ENCODE measurements at places on chromosomes 13 and 19. TPM values are rescaled to one million over a fixed set of nuclear protein-coding genes. Genes with fewer than 3 reads are reported as not detected.

Gene PSG2
- polyA plus RNA-seq, result not detected

Gene ZNF728
- not detected for polyA plus RNA-seq

Gene ZNF625
- polyA plus RNA-seq, result 0.24 TPM

Gene MISP
- polyA plus RNA-seq, result not detected

Gene KL
- polyA plus RNA-seq, result not detected

Gene PGLYRP2
- 0.12 TPM for polyA plus RNA-seq

Gene C1QTNF9B
- not detected for polyA plus RNA-seq

Gene JAK3
- 103 TPM for polyA plus RNA-seq

Gene KLK12
- polyA plus RNA-seq, result not detected

Gene PSG11
- not detected for polyA plus RNA-seq

Gene PRDX2
- polyA plus RNA-seq, result 326 TPM

Gene RNF225
- polyA plus RNA-seq, result not detected

Gene FAM216B
- polyA plus RNA-seq, result not detected

Gene SOX1
- not detected for polyA plus RNA-seq

Gene DUXA
- polyA plus RNA-seq, result not detected

Gene COL5A3
- polyA plus RNA-seq, result not detected

Gene MEGF8
- 0.18 TPM for polyA plus RNA-seq

Gene LGI4
- not detected for polyA plus RNA-seq

Gene ADAMTSL5
- polyA plus RNA-seq, result 2.7 TPM

Gene CYP4F2
- not detected for polyA plus RNA-seq

Gene ZNF57
- 3.8 TPM for polyA plus RNA-seq

Gene CGB2
- polyA plus RNA-seq, result not detected

Gene C19orf67
- polyA plus RNA-seq, result not detected

Gene RASGRP4
- polyA plus RNA-seq, result 1.6 TPM

Gene ZNF177
- polyA plus RNA-seq, result 0.58 TPM

Gene MTUS2
- polyA plus RNA-seq, result 0.03 TPM

Gene CACNG8
- not detected for polyA plus RNA-seq

Gene PLIN3
- polyA plus RNA-seq, result 31.5 TPM

Gene LILRB3
- polyA plus RNA-seq, result 0.07 TPM

Gene GGACT
- polyA plus RNA-seq, result 15.1 TPM

Gene LGALS16
- polyA plus RNA-seq, result not detected

Data from CD4-positive, CD25-positive, alpha-beta regulatory T cell (primary cell).